Endodermal cell (in vitro differentiated cells): ENCODE measurements at places on chromosomes 16 and 17. TPM values are rescaled to one million over a fixed set of nuclear protein-coding genes. Genes with fewer than 3 reads are reported as not detected.
A peak's percentile ranks its signal among the peaks of the same experiment; 100 is the strongest.

GRCh38 chr17:81833160-81833920 is at the start of gene MCRIP1:
MCRIP1 (minus strand) TSS chr17:81833291; CDS start chr17:81824506, 8,785 bp downstream.
- H3K4me3 ChIP-seq: peak within 1 kb of the TSS; percentile 95
- peak; percentile 99 for DNase-seq
- H3K4me1 ChIP-seq: peaks cover 4% of the 10 kb centered on the region
- H3K36me3 ChIP-seq: no peaks in the 10 kb centered on the region
- no peaks in the 10 kb centered on the region for H3K27me3 ChIP-seq

GRCh38 chr17:73759734-73760438 is 115.6 kb upstream of the SDK2 start:
- no peaks in the 10 kb centered on the region for H3K27me3 ChIP-seq
- no peak for DNase-seq
- H3K4me3 ChIP-seq: no peak overlapping the region
- no peaks in the 10 kb centered on the region for H3K4me1 ChIP-seq
- no peak overlapping the region for H3K27ac ChIP-seq

GRCh38 chr16:53945996-53946395 is 242.0 kb downstream of the FTO start:
- no peak for DNase-seq
- H3K4me3 ChIP-seq: no peak overlapping the region
- no peaks in the 10 kb centered on the region for H3K36me3 ChIP-seq
- no peak overlapping the region for H3K27ac ChIP-seq
- H3K27me3 ChIP-seq: no peaks in the 10 kb centered on the region
- no peaks in the 10 kb centered on the region for H3K4me1 ChIP-seq

TBC1D3K gene
- total RNA-seq: not detected in 2 replicates
